Fibroblast of skin of abdomen (primary cell): ENCODE measurements at places on chromosomes 16 and 17.

DNA sequence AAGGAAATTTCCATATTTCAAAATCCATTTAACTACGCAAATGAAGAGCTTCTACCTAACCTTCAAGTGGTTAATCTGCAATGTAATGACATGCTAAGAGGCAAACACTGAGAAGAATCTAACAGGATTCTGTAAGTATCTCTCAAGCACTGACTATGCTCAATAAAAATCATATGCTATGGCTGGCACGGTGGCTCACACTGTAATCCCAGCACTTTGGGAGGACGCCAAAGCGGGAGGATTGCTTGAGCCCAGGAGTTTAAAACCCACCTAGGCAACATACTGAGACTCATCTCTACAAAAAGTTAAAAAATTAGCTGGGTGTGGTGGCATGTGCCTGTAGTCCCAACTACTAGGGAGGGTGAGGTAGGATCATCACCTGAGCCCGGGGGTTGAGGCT, 32.7 kb downstream of the GNA13 start:
- DNase-seq = peak; percentile 12

DNA sequence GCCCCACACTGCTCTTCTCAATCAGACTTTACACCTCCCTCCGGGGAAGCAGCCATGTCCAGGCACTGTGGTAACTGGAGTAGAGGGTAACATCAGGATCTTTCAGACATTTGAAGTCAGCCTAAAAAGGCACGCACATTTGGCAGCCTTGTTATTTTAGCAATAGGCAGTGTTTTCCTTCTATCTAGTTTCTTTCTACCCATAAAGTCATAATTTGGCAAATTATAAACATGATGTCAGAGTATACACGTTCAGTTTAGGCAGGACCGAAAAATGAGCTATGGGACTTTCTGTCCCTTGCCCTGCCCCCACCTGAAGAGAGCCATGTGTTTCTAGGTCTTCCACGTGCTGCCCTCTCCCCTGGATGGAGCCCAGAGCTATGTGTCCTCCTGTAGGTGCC, 21.1 kb downstream of the NARF start:
- no peak for DNase-seq

GRCh38 chr17:18257982-18258355, 569 bp downstream of the FLII start:
- DNase-seq = peak; percentile 25

DNA sequence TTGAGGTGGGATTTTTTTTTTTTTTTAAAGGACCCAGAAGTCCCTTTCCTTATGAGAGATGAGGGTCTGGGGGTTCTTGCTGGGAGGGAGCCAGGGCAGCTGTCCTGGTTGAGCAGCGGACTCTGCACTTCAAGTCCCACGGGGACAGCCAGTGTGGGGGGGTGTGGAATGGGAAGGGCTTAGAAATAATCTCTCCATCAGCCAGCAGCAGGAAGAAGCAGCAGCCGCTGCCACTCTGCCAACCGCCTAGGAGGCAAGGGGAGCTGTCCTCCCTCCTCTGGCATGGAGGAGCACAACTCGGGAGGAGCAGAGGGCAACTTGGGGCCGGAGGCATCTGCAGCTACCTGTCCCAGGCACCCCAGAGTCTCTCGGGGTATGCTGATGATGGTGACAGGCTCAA, at the start of gene KCNG4:
Gene KCNG4 (minus strand): TSS at position 104 of the 400 bp plus-strand sequence. CDS start 2,527 bp downstream, outside the sequence.
- DNase-seq = no peak

GRCh38 chr16:70483426-70483825, 29.0 kb downstream of the FCSK start:
- DNase-seq = no peak

DNA sequence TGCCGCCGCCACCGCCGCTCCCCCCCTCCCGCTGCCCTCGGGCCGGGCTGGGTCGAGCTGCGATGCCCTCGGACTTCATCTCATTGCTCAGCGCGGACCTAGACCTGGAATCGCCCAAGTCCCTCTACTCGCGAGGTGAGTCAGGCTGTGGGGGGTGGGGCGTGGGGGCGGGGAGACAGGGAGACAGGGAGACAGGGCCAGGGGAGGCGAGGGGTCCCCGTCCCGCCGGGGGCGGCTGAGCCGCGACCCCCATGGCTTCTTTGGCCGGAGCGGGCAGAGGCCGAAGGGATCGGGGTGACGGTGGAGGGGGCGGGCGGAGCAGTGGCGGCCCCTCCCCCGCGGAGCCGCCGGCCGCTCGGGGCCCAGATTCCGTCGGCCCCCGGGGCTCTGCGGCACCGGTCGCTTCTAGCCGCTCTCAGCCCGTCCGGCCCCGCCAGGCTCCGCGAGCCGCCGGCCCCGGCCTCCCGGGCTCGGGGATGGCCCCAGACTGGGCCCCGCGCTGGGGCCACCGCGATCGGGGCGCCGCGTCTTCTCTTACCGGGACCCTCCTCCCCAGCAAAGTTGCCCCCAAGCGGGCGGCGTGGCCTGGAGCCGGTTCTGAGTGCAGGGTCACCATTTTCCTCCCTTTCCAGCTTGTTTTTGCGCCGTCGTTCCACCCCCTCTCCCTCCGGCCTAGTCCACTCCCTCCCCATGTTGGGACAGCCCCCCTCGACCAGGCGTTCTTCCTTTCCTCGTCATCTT, 644 bp downstream of the NFAT5 start:
- DNase-seq = peak; percentile 75

GRCh38 chr17:17205368-17206123, 587 bp downstream of the PLD6 start:
- peak; percentile 35 for DNase-seq

DNA sequence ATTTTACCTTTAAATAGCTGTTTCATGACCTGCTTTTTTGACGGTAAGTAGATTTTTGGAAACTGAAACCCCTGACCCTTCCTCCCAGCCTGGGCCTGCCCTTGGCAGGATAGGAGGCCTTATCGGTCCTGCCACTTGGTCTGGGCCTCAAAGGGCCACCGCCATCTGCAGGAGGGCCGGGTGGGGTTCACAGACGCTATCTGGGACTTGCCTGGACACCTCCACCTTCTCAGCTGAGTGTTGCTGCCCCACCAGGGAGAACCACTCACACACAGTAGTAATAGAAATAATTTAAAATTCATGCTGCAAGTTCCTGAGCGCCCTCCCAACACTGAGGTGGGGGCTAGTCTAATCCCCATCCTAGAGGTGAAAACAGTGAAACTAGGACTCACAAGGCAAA, 4.6 kb upstream of the NPRL3 start:
- no peak for DNase-seq

GRCh38 chr17:10352893-10353292, 19.9 kb downstream of the MYH13 start:
- DNase-seq = no peak

- DNase-seq = no peak
Observed at GRCh38 chr17:75509528-75510258, 5.6 kb downstream of the CASKIN2 start.

- no peak for DNase-seq
Observed at GRCh38 chr17:44541884-44542581, 15.3 kb upstream of the FZD2 start.

- no peak for DNase-seq
Observed at GRCh38 chr16:49698453-49698815, 157.5 kb downstream of the ZNF423 start.

DNA sequence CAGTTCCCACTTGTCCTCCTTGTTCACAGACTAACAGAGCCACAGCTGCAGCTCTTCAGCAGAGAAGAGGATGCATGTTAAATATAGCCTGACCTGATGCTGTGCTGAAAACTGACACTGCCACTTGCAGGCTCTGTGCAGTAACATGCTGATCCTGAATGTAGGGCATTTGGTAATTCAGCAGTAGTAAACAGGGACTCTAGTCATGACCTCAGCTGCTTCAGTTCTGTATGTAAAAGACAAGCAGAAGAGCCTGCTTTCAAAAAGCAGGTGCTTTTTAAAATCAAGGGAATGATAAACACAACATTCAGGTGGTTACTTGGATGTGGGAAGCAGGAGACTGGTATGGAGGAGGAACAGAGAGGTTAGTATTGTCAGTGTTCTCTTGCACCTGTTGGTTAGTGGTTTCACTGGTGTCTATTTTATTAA, 33.8 kb downstream of the ESRP2 start:
- no peak for DNase-seq

DNA sequence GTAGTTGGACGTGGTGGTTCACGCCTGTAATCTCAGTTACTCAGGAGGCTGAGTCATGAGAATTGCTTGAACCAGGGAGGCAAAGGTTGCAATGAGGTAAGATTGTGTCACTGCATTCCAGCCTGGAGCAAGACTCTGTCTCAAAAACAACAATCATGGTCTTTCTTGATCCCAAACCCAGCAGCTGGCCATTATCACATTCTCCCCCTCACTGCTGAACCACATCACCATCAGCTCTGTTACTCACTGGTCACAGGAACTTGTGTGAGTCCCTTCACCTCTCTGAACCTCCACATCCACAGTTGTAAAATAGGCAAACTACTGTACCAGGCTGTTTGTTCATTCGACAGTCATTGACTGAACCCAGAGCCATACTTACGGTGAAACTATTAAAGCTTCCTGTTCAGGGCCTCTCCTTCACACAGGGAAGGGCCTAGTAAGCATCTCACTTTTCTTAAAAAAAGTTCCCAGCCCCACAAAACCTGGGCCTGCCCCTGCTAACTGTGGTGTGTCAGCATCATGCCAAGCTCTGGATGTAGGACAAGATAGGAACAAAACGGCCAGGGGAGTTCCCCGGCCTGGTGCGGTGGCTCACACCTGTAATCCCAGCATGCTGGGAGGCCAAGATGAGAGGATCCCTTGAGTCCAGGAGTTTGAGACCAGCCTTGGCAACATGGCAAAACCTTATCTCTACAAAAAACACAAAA, 104.7 kb downstream of the COPRS start:
- peak; percentile 77 for DNase-seq

DNA sequence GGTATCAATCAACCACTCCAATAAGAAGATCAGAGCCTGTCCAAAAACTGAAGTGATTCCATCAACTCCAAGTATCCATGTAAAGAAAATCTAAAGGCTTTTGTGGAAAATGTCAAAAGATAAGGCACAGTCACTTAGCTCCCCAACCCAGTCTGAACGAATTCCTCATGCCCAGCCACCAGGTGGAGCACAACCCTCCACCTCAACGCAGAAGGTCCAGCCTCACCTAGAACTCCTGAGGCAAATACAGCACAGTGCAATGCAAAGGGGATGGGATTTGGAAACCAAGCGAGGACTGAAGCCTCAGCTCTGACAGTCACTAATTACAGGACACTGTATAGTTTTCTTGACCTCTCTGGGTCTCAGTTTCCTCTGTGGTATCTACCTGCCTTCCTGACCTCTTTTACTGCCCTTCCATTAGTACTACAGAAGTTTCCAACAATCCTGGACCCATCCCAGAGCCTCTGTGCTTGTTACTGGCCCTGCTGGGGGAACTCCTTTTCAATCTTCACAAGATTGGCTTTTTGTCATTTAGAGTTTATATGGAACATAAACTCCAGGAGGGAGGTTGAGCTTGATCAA, 2.0 kb downstream of the NCBP3 start:
- DNase-seq = peak; percentile 17

DNA sequence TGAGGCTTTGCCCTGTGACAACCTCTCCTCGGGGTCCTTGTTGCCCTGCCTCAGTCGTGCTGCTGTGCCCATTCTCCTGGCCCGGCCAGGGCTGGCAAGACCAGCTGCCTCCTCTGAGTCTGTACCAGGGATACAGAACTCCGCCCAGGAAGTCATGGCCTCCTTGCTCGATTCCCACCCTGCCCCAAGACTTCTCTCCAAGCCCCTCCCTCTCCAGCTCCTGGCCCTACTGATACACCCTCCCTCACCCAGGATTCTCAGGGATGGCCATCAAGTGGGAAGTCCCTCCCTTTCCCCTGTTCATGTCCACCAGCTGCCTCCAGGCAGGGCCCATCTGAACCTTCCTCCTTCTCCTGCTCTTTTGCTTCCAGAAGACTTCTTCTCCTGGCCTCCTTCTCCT, 11.2 kb upstream of the TMEM208 start:
- DNase-seq = no peak

DNA sequence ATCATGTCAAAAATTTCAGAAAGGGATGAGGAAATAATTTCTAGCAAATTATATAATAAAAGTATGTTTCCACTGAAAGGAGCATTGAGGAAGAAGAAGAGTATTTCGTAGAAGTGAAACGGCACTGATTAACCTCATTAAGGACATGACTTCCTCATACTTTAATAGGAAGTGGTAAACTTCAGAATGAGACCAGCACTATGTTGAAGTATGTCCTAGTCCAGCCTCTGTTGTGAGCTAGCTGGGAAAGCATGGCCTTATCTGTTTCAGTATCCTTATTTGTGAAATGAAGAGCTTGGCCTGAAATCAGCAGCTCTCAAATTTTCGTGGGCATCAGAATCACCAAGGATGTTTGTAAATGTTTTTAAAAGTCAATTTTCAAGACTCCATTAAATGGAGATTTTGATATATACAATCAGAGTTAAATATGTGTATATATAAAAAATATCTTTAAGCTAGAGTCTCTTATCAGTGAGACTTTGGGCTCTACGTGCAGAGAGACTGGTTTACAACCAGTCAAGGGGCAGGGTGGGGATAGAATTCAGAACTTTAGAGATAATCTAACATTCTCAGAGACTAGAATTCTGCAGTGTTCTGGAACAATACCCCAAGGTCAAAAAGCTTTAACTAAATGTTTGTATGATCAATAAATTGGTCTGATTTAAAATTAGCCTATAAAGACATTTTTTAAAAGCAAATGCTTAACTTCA, 365.4 kb downstream of the CDH13 start:
- no peak for DNase-seq

DNA sequence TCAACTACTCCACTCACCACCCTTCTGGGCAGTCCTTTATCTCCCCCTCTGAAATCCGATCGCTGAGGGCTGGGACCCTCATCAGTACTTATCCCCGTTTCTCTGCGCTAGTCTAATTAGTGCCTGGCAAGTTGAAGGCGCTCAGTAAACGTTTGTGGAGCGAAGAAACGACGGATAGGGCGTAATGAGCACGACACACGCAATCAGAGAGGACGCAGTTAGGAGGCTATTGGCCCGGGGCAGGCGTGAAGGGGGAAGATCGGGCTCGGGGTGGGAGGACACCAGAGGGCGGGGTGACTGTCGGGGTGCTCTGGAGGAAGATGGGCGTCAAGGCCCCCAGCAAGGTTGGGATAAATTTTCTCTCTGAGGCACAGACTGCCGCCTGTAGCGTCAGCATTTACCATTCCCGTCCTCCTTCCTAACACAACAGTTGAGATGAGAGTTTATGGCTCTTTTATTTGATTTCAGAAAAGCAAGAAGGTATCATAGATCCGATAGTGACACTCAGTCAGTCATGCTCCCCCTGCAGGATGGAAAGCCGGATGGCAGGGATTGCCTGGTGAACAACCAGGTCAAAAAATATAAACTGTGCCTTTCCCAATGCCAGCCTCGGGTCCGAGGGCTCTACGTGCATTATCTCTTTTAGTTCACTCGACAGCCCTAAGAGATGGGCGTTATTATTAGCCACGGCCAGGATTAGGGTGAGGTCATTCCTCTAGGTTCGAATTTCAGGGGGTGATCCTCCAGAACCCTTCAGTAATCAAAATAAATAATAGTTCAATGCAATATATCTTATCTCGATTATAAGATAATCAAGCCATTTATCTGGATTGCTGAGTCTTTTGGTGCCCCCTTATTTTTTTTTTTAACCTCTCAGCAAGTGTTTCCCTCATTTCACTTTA, 9.5 kb upstream of the ARL4D start:
- peak; percentile 81 for DNase-seq

DNA sequence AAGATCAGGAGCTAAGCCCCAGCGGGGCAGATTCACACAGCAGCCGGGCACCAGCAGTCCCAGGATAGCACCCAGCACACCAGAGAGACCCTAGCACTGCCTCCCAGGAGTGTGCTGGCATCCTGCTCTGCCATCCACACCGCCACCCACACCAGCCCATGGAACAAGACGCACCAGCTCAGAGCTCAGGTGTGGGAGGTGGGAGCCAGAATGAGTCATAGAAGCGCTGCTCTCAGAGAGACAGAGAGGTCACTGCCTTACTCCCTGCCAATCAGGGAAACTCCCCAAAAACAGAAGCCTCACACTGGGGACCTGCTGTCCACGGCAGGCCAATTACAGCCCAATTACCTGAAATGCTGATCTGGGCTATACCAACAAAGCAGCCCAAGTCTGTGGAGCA, 64.9 kb downstream of the CDYL2 start:
- no peak for DNase-seq
